Activated gamma-delta T cell treated with anti-CD3 and anti-CD28 coated beads, Interleukin-2, amount 50 U/mL, for 16 hours (primary cell): ENCODE measurements at places on chromosomes 3 and 15.

DNA sequence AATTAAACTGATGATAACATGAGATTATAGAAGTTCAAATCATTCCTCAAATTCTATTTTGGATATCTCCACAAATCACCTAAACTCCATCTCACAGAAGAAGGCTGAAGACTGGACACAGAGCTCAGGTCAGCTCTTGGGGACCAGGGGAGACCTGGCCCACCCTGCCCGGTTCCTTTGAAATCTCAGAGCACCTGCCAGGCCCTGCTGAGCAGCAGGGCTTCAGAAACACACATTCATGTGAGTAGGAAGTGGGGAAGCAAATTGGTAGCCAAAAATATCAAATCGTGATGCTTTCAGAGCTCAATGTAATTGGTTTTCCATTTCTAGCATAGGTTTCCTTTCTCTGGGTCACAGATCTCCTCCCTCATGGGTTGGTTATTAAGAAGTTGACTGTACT, 76.2 kb downstream of the OCA2 start:
- DNase-seq, result no peak

- no peak for DNase-seq
These were observed 829 bp downstream of the DCP1A start for GRCh38 chr3:53346514-53346913.

DNA sequence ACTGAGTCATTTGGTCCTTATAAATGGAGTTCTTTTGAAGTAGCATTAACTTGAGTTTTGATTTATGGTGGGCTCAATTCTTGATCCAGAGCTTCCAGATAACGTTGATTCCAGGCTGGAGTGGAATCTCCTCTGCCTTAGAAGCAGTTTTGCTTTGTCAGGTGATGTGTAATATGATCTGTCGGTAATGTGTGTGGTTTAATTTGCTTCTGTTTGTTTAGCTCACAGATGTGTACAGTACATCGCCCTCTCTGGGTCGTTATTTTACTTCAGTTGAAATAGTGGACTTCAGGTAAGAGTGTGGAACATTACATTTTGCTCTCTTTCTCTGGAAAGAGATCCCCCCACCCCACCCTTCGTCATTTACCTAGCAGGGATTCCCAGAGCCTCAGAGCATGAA, 23.1 kb downstream of the C3orf52 start:
- no peak for DNase-seq

GRCh38 chr3:131883086-131883485, 151.7 kb downstream of the CPNE4 start:
- DNase-seq, result no peak

- DNase-seq, result no peak
These were observed 716.5 kb upstream of the GOLIM4 start for GRCh38 chr3:168812234-168812633.

- no peak for DNase-seq
These were observed 46.1 kb downstream of the MCTP2 start for GRCh38 chr15:94277485-94277884.

DNA sequence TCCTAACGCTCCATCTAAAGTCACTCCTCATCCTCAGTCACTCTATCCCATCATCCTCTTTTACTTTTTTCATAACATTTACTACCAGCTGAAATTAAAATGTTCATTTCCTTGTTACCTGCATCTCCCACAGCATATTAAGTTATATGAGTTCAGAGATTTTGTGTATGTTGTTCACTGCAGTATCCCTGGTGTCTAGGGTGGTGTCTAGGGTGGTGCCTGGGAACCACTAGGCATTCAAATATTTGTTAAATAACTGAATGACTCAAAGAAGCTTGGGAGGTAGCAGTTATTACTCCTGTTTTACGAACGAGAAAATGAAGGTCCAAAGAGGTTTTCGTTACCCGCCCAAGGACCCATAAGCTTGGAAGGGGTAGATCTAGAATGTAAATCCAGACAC, 1.9 kb upstream of the C3orf49 start:
- no peak for DNase-seq

GRCh38 chr3:89449086-89449485, 341.7 kb downstream of the EPHA3 start:
- DNase-seq, result no peak

- DNase-seq, result no peak
These were observed 486.1 kb downstream of the DIPK2A start for GRCh38 chr3:144457758-144458157.

- DNase-seq, result no peak
These were observed 683 bp upstream of the CACNA2D3 start for GRCh38 chr3:54121414-54122323.

DNA sequence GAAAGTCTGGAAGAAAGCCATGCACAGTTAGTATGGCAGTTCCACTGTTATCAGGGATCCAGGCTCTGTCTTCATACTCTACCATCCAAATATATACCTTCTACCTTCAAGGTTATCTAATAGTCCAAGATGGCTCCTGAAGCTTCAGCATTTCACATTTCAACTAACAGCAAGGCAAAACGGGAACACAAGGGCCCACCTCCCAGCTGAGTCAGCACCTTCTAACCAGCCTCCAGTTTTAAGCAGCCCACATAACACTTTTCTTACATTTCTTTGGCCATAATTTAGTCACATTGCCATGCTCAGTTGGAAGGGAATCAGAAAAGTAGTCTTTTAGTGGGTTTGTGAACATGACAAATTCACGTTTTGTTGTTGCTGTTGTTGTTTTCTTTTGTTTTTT, 15.4 kb upstream of the MSL2 start:
- no peak for DNase-seq
